ENCODE measurements at places on chromosomes 12 and 14. TPM values are rescaled to one million over a fixed set of nuclear protein-coding genes. Genes with fewer than 3 reads are reported as not detected.
A peak's percentile ranks its signal among the peaks of the same experiment; 100 is the strongest.

DNA sequence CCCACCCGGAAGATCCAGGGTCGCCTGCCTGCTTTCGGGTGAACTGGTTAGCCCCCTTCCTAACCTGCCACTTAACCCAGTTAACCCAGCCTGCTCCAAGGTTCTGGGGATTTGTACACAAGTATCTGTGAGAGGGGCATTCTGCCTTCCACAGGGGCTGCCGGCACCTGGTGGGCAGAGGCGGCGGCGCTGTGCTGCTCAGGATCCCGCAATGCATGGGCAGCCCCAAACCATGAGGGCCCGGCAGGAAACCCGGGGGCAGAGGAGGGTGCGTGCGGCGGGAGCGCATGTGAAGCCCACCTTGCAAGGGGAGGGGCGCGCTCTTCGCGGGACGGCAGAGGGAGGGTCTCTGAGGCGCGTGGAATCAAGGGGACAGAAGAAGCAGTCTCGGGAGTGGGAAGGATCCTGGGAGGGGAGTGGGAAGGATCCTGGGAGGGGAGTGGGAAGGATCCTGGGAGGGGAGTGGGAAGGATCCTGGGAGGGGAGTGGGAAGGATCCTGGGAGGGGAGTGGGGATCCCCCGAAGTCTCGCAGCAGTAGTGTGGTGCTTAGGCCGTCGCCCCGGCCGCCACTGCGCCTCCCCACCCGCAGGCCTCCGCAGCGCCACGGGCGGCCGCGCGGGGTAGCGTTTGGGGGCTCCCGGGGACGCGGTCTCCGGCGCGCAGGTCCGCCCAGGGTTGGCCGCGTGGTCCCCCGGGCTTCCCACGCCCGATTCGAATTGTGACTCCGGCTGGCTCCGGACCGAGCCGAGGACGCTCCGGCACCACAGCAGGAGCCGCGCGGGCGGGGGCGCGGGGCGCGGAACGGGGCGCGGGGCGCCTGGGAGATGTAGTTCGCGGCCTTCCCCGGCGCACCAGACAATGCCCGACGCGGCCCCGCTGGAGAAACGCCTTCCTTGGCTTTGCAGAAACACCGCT is 4.9 kb upstream of the MTA1 start:
- DNase-seq: peak; percentile 85
- H3K27ac ChIP-seq: peak overlapping the region; percentile 85
- H3K27me3 ChIP-seq: peaks cover 39% of the 10 kb centered on the region

PAN2 gene
- total RNA-seq: 115 TPM

DNA sequence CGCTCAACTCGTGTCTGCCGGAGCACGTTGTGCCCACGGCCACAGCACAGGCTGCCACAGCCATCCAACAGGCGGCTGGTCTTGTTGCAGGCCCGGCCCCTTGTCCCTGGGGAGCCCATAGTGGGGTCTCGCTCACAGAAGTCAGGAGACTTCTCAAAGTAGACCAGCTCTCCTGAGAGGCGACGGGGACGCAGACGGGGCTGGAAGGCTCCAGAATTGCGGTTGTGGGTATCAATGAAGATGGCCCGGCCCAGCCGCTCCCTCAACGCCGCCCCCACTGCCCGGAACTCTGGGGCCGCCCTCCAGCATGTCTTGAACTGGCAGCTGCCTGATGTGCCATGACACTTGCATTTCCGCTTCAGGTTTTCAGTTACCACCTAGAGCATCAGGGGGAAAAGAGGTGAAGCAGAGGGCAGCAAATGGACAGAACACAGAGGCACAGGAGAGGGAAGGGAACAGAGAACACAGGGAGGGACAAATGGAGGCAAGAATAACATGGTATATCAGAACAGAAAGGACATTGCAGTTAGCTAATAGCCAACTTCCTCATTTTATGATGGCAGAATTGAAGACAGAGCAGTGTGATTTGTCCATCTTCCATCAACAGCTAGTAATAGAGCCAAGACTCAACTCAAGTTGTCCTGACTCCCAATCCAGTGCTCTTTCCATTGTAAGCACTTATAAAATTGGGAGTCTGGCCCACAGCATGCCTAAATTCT is 5.2 kb downstream of the WNT10B start:
- no peak overlapping the region for H3K27ac ChIP-seq
- H3K27me3 ChIP-seq: peaks cover 34% of the 10 kb centered on the region
- H3K4me3 ChIP-seq: no peak overlapping the region
- DNase-seq: no peak
- peaks cover 7% of the 10 kb centered on the region for H3K4me1 ChIP-seq

GRCh38 chr14:58871573-58871972 is 233.8 kb downstream of the DACT1 start:
- DNase-seq: no peak
- H3K27me3 ChIP-seq: peaks cover 2% of the 10 kb centered on the region

GRCh38 chr12:13005649-13006048 is 5.6 kb upstream of the HEBP1 start:
- H3K27ac ChIP-seq: no peak overlapping the region
- no peak overlapping the region for H3K4me3 ChIP-seq
- no peak for DNase-seq
- peaks cover 42% of the 10 kb centered on the region for H3K27me3 ChIP-seq
- H3K4me1 ChIP-seq: peaks cover 9% of the 10 kb centered on the region

FGF23 gene
- total RNA-seq: not detected

TTC6 gene
- total RNA-seq: not detected

PIWIL1 gene
- total RNA-seq: not detected

GRCh38 chr14:37428954-37429353 is 166.1 kb downstream of the FOXA1 start:
- H3K27me3 ChIP-seq: no peaks in the 10 kb centered on the region
- H3K4me1 ChIP-seq: no peaks in the 10 kb centered on the region
- H3K36me3 ChIP-seq: no peaks in the 10 kb centered on the region
- H3K27ac ChIP-seq: no peak overlapping the region
- H3K4me3 ChIP-seq: no peak overlapping the region
- no peak for DNase-seq

SMIM41 gene
- total RNA-seq: not detected
